ENCODE measurements at places on chromosomes 11 and 22. TPM values are rescaled to one million over a fixed set of nuclear protein-coding genes. Genes with fewer than 3 reads are reported as not detected.

Gene XBP1
- 68.2 TPM for polyA plus RNA-seq

Gene ROBO4
- polyA plus RNA-seq: not detected

Gene OR51B4
- polyA plus RNA-seq: not detected

Gene SCN3B
- not detected for polyA plus RNA-seq

Gene OR8G1
- not detected for polyA plus RNA-seq

Gene GPR83
- polyA plus RNA-seq: 0.08 TPM

Gene NFAM1
- 0.93 TPM for polyA plus RNA-seq

Gene PKP3
- polyA plus RNA-seq: not detected

Gene ANGPTL5
- not detected for polyA plus RNA-seq

Gene ROM1
- polyA plus RNA-seq: 0.66 TPM
